ENCODE measurements at places on chromosomes 11 and 22.
A peak's percentile ranks its signal among the peaks of the same experiment; 100 is the strongest.

DNA sequence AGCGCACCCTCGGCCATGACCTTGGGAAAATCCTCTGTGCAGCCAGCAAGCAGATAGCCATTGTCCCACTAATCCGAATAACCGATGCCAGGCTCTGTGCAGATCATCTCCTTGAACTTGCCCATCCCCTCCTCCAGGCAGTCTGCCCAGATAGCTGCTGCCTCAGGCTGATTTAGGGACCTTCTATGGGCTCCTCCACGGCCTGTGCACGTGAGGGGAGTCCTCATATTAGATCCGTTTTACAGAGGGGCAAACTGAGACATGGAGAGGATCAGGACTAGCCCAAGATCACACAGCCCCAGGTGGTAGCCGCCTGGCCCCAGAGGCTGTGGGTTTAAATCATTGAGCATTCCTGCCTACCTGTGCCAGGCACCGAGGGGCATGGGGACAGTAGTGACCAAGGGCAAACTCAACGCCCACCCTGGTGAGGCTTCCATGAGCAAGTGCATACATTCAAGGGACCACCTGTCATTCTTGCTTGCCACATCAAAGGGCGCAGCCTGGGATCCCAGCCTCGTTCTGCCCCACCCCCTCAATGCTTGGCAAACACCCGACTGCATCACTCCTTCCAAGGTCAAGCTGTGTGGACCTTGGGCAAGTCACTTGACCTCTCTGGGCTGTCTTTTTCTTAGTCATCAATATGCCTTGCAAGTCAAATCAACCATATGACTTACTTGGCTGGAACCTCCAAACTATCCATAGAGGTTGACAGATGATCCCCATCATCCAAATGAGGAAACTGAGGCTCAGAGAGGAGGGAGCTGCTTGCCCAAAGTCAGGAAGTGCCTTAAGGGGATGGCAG lies 131.6 kb downstream of the MN1 start:
- no peak for DNase-seq

- no peak for DNase-seq
Observed at GRCh38 chr11:12968101-12968500, 41.0 kb upstream of the RASSF10 start.

- DNase-seq: no peak
Observed at GRCh38 chr11:68584991-68585524, 99.3 kb upstream of the GAL start.

- DNase-seq: peak; percentile 67
Observed at GRCh38 chr11:45859661-45860140, 12.4 kb downstream of the CRY2 start.

DNA sequence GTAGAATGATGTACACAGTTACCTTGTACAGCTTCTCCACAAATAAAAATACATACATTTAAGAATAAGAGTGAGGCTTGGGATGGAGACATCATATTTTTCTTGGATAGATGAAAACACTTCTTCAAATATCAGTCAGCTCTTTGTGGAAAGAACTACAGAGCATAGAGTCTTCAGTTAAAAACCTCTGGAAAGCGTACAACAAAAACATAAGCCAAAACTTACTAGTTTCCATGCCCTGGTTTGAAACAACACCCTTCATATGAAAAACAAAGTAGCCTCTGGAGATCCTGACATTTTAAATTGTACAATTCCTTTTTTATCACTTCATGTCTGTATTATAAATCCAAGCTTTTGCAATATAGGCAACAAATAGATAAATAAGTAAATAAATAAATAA lies 7.0 kb upstream of the CEP126 start:
- DNase-seq: no peak

GRCh38 chr11:72685560-72686480 lies 11.6 kb upstream of the PDE2A start:
- no peak for DNase-seq

DNA sequence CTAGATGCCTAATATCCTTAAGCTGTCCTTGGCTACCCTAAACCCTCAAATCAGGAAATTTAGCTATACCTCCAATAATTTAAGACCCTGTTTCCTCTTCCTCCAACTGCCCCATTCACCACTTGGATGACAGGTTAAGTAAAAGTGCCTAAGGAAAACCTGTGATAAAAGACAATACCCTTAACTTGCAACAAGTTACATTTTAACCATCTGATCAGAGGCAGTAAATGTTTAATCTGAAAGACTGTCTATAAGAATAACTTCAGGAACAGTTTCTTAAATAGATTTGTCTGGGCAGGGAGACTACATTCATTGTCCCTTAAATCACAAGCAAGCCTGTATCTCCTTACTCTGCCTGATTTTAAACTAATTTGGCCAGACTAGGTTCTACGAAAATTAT lies 129.1 kb downstream of the APOL5 start:
- no peak for DNase-seq

All from GOT3 (cell line).